ENCODE measurements at places on chromosomes 2 and 18. TPM values are rescaled to one million over a fixed set of nuclear protein-coding genes. Genes with fewer than 3 reads are reported as not detected.

DNA sequence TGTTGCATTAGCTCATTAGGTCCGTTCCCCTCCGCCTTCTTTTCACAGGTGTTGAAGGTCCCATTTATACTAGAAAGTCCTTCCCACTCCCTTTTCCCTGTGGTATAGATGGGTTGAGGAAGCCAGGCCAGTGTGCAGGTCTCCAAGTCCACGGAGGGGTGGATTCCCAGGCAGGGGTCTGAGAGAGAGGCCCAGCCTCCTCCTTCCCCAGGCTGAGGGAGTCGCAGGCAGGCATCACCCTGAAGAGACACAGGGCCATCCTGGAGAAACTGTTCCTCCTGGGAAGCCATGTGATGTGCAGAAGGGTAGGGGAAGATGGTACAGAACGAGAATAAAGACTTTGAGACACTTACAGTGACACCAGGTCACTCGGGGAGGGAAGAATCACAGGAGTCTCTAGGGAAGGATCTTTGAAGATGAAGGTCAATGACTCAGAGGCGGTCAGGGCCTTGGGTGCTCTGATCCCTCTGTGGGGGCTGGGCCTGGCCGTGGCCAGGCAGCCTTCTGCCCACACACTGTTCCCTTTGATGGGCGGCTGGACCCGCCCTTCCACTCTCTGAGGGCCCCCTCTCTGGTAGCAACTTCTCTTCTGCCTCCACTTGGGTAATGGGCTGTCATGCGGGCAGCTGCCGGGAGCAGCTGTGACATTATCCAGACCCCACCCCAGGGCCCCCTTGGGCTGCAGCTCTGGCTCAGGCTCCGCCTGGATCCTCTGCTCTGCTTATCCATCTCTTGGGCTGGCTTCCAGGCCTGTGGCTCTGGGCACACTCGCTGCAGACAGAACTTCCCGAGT lies 45.1 kb downstream of the RHOB start:
- DNase-seq = no peak

- no peak for DNase-seq
Measured at GRCh38 chr2:144146076-144146475, 373.8 kb downstream of the ZEB2 start.

DNA sequence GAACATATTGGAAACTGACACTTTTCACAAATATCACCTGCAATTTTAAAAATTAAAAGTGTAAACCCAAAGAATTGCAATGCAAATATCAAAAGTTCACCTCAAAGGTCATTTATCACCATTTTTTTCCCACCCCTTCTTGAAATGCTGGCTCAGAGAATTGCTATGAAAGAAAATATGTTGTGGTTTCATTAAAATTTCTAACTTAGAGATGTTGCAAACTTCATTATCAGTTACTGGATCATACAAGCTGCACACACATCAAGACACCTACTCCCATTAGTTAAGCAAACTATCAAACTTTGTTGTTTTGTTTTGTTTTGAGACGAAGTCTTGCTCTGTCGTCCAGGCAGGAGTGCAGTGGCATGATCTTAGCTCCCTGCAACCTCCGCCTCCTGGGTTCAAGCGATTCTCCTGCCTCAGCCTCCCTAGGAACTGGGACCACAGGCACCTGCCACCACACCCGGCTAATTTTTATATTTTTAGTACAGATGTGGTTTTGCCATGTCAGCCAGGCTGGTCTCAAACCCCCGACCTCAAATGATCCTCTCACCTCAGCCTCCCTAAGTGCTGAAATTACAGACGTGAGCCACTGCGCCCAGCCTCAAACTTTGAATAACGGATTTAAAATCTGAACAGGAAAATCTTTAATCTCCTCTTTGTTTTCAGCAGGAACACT lies 37.0 kb downstream of the STK39 start:
- no peak for DNase-seq

The SULT6B1 gene
- not detected for total RNA-seq

DNA sequence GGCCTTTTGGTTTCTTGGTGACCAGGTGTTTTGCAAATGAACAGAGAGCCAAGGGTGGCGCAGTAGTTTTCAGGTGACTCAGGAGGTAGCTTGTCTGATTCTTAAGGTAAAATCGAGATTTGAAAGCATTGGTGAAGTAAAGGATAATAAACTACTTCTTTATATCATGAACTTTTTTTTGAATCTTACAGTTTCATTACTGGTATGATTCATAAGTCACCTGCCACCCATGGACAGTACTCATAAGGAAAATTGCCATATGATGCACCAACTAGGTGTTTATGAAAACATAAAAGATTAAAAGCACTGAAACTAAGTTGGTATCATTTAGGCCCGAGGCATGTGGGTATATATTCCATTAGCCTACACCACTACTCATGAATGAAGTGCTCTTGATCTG lies 84.1 kb upstream of the MGAT5 start:
- DNase-seq = no peak

- no peak for DNase-seq
Measured at GRCh38 chr2:153476816-153477635, 1.5 kb downstream of the RPRM start.

GRCh38 chr2:168470320-168471162 lies 14.5 kb downstream of the CERS6 start:
- no peak for DNase-seq

DNA sequence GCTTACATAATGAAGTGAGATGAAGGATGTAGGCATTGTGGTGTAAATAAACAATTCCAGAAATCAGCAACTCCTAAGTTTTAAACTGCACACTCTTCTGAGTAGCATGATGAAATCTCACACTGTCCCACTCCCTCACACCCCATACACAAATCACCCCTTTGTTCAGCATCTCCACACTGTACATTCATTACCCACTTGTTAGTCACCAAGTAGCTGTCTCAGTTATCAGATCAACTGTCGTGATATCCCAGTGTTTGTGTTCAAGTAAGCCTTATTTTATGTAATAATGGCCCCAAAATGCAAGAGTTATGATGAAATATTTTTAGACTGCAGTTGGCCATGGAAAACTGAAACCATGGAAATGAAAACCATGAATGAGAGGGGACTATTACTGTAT lies 135.7 kb downstream of the GRB14 start:
- no peak for DNase-seq

The MAPK4 gene
- not detected for total RNA-seq

GRCh38 chr18:10332452-10332851 lies 122.0 kb upstream of the APCDD1 start:
- DNase-seq = no peak

The PIGN gene
- 17.9 TPM for total RNA-seq

DNA sequence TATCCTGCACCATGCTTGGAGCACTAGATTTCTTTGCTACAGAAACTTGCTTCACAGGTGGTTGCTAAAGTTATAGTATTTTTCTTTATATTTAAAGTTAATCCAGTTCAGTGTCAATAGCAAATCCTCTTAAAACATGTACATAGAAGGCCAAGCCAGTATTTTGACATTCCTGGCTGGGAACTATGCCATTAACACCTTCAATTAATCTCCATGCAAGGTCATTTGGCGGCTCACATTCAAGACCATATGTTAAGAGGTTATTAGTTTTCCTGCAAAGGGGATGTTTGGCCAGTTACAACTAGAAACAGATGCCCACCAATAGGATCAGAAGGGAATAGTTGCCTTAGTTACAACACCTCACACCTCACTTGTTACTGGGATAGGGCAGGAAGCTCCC lies 261.3 kb upstream of the MEIS1 start:
- DNase-seq = no peak

The BMP10 gene
- total RNA-seq = not detected

The STON1 gene
- 5.7 TPM for total RNA-seq

GRCh38 chr18:58175122-58175785 lies 131.2 kb downstream of the NEDD4L start:
- DNase-seq = no peak

- DNase-seq = no peak
Measured at GRCh38 chr2:73203055-73203681, 794 bp downstream of the NOTO start.

DNA sequence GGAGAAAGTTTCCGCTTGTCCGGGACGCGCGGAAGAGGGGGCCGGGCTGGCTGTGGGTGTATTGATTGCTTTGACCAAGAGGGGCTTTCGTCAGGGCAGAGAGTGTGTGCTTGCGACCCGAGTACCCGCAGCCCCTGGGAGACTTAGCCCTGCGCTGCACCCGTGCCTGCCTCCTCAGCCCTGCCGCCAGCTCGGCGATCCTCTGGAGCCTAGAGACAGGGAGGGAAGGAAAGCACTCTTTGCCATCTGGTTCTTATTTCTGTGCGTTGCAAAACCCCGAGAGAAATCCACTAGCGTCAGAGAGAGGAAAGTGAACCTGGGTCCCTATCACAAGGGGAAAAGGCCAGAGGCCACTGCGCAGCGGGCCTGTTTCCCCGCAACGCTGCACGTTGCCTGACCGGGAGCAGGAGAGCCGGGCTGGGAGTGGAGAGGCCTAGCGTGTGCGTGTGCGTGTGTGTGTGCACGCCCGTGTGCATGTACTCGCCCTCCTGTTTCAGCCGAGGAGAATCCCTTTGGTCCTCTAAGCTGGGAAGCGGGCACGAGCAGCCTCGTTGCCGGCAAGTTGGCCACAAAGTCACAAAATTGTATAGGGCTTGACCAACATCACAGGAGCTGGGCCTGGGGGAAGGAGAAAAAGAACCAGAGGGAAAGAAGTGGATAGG lies 1.7 kb downstream of the SIX3 start:
- no peak for DNase-seq

The VSNL1 gene
- 0.28 TPM for total RNA-seq

DNA sequence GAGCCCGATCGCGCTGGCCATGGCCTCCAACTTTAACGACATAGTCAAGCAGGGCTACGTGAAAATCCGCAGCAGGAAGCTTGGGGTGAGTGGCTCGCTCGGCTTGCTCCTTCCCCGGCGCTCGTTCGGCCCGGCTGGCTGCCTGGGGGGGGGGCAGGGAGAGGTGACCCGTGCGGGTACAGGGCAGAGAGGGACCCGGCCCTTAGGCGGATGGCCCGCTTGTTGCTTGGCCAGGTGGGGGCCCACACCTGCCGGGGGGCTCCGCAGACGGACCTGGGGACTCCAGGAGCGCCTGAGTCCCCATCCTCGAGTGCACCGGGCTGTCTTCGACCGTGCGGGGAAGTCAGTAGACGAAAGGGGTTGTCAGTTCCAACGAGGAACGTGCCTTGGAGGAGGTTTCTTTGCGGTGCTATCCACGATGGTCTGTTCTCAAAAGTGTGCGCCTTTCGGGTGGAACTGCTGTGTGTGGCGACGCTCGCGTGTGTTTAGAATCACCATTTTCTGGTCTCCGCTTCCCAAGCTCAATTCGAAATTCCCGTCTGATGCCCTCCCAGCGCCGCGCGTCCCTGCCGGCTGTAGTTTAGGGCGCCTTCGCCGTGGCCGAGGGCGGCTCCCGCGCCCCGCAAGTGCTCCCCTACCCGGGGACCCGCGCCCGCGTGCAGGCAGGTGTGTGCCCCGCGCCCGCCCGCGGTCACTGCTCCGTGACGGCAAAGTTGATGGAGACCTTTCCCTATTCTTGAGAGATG lies 711 bp downstream of the DOK6 start:
- peak; percentile 16 for DNase-seq

The PSTPIP2 gene
- 14.4 TPM for total RNA-seq

The CFAP65 gene
- total RNA-seq = not detected

The ALLC gene
- total RNA-seq = not detected

DNA sequence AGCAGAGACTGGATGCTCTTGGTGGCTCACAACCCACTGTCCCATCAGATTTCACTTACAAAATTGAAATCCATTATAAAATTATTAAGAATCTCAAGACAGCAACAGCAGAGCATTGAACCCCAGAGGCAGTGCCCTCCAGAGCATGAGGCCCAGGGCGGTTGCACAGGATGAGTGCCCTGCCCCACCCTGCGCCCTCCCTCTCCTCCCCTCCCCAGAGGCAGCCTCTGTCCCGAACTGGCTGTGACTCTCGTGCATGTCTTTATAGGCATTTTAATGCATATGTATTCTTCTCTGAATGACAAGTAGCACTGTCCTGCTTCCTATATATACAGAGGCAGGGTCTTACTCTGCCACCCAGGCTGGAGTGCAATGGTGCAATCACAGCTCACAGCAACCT lies 10.4 kb downstream of the MFSD2B start:
- no peak for DNase-seq

GRCh38 chr2:156600196-156600595 lies 164.0 kb downstream of the GPD2 start:
- DNase-seq = no peak

DNA sequence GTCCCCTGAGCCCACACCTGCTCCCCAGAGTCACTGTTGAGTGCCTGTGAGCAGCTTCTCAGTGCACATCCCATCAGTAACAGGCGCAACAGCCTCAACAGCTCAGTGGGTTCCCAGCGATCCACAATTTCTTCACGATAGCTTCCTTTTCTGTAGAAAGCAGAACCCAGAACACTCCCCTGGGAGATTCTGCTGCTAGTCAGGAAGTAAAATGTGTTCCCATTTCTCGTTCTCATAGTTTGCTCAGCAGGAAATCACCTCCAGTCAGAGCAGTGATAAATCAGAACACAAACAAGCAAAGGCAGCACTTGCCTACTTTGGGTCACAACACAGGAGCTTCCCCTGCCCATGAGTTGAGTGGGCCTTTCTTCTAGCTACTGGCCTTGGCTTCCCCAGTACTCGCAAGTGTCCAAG lies 48.9 kb upstream of the ATG16L1 start:
- no peak for DNase-seq

- no peak for DNase-seq
Measured at GRCh38 chr2:229370509-229370908, 99.4 kb upstream of the PID1 start.

GRCh38 chr2:19538411-19538963 lies 180.1 kb upstream of the OSR1 start:
- DNase-seq = peak; percentile 95

GRCh38 chr2:58428096-58429013 lies 187.2 kb upstream of the FANCL start:
- no peak for DNase-seq

- no peak for DNase-seq
Measured at GRCh38 chr2:176675271-176675949, 406.2 kb downstream of the MTX2 start.

DNA sequence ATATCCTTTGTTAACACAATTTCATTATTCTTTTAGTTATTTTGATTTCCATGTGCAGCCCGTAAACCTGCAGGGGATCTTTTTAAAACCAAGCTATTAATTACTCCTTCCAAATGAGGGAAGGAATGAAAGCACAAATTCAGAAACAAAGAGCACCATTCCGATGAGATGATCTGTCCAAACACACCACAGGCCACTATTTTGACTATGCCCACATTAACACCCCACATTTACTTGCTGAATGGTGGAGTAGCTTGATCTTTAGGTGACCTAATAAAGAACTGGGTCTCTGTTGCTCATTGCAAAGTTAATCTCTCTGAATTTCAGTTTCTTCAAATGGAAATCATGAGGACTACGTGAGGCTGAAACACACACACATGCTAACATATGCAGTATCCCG lies 218.0 kb downstream of the IRS1 start:
- no peak for DNase-seq

Data from IMR-90 (cell line).